Hepatocyte (in vitro differentiated cells): ENCODE measurements at places on chromosomes 7 and 10. TPM values are rescaled to one million over a fixed set of nuclear protein-coding genes. Genes with fewer than 3 reads are reported as not detected.
A peak's percentile ranks its signal among the peaks of the same experiment; 100 is the strongest.

TRIM50 gene
- 9.0 and 10.8 TPM in 2 replicates for polyA plus RNA-seq

PIP gene
- polyA plus RNA-seq = not detected in 2 replicates

VWA2 gene
- 2.2 and 6.3 TPM in 2 replicates for polyA plus RNA-seq

SH2D4B gene
- polyA plus RNA-seq = not detected in 2 replicates

DNA sequence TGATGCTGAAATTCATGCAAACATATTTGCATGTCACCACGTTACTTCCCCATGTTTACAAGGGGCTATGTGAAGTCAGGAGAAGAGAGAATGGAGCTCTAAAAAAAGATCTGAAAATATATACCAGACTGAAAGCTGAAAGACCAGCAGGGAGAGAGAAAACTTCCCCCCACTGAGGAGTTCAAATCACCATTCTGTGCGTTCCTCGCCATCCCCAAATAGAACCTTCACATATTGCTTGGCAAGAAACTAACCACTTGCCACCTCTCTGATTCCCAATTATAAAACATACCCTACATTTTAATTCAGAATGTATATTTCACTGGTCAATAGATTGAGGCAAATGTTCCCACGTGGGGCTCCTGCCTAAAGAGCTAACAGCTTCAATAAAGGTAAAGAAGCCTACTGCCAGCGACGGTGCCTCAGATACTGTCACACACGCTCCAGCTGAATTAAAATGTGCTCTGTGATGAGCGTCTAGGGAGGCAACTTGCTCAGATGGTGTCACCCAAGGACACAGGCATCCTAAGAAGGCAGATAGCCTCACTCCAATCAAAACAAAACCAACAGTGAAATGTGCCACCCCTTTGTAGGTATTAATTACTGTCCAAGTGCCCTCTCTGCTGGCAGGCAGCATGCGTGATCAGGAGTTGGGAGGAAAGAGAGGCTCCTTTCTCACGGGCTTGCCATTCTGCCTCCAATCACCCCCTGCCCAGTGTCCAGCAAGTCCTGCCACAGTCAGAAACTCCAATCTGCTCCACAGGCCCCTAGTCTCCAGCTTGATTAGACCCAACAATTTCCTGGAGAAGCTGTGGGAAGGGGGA, 298.2 kb downstream of the GRID1 start:
- no peak for DNase-seq

DNA sequence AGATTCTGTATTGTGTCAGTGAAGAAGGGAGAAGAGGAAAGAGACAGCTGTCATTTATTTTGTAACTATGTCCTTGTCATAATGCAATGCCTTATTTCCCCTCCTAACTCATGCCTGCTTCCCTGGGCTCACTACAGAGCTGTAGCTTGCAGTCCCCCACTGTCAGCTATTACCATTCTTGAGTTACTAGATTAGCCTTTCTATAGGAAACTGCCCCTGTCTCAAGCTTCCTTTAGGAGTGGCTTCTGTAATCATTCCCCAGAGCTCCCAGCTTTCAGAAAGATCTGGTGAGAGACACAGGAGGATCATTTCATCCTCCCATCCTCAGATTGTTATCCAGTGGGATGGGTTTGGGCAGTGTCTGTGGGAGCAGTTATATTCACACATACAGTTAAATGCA, 32.4 kb upstream of the SMKR1 start:
- DNase-seq = no peak

DNA sequence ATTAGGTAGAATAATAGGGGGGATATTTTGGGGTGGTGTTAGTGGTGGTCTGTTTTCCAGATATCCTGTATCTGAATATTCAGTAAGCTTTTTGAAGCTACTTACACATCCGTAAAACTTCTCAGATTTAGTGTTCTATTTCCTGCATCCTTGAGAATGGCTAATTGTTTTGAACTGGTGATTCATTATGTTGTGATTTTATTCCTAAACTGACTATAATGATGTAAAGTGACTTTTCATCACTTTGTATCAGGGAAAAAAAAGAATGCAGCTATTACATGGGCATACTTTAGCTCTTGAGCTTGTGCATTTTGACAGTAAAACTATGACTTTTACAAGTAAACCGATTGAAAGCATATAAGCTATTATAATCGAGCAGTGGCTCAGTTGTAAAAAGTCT, 18.2 kb downstream of the WAC start:
- no peak for DNase-seq

DNA sequence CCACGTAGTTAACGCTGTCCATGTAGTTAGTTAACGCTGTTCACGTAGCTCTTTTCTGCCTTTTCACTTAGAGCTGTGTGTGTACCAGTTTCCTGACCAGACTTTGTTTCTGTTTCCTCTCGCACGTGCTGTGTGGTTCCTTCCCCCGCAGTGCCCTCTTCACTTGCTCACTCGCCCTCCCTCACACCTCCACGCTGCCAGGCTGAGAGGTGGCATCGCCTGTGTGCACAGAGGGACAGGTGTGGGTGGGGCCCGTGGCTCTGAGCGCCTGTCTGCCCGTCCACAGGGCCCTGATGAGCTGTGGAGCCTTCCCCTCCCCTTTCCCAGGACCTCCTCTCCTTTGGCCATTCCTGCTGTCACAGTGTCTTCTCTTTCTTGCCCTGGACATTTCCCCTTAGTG, 30.6 kb downstream of the WDR37 start:
- DNase-seq = no peak

GRCh38 chr7:100127866-100128636, 1.3 kb downstream of the MBLAC1 start:
- peak; percentile 48 for DNase-seq

DNA sequence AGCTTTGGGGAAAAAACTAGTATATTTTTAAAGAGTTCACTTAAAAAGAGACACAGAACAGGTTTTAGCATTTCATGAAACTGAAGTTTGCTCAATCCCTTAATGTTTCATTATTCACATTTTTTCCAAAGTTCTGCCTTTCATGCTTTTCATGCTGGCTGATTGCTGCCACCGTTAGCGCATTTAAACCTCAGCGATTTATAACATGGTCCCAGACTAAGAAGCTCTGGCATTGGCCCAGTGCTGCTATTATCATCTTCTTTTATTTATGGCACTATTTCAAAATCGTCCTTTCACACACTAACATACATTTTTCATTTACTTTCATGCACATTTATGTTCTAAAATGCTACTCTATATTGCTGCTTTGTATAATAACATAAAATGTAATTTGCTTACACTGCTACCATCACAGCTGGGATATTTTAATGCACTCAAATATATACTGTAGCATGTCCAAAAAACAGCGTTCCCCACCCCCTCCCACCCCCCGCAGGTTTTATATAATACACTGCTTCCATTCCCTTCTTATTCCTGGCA, 141.9 kb downstream of the MPP7 start:
- DNase-seq = no peak

GRCh38 chr7:31202801-31203200, 137.7 kb downstream of the NEUROD6 start:
- no peak for DNase-seq

DNA sequence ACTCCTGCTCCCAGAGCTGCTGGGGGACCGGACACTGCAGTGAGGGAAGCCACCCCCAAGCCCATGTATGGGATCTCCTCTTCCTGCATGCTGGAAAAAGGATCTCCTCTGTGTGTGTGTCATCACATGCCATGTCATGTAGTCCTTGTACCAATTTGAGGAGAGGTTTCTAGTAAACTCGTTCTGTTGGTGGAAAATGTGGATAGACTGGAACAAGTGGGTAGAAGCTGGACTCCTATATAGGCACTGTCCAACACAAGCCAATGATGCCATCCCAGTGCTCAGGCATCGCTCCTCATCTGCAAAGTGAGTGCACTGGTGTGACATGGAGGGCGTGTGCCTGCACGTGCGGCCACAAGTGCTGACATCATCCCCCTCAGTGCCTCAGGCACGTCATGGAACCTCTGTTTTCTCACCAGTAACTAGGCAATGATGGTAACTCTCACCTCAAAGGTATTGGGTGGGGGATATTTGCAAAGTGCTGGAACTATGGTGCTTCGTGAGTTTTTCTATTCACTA, 19.3 kb downstream of the MYO1G start:
- DNase-seq = no peak

GRCh38 chr7:142776206-142776844, 5.6 kb downstream of the PRSS2 start:
- DNase-seq = no peak
